ENCODE measurements at places on chromosomes 11 and 22. TPM values are rescaled to one million over a fixed set of nuclear protein-coding genes. Genes with fewer than 3 reads are reported as not detected.
A peak's percentile ranks its signal among the peaks of the same experiment; 100 is the strongest.

The DNAJB13 gene
- total RNA-seq = not detected

The RAB1B gene
- total RNA-seq = 114 TPM

The VPREB1 gene
- total RNA-seq = not detected

The OR5L1 gene
- not detected for total RNA-seq

The OR5M11 gene
- total RNA-seq = not detected

The P2RY2 gene
- total RNA-seq = 22.5 TPM

The INS gene
- total RNA-seq = not detected

The PHOX2A gene
- not detected for total RNA-seq

The SCUBE1 gene
- total RNA-seq = 0.24 TPM

The NXPE2 gene
- total RNA-seq = not detected

The KRTAP5-10 gene
- not detected for total RNA-seq

The LMNTD2 gene
- total RNA-seq = 0.22 TPM

The DPAGT1 gene
- 18.2 TPM for total RNA-seq

The OR51B5 gene
- not detected for total RNA-seq

The SLC22A8 gene
- total RNA-seq = not detected

The USH1C gene
- total RNA-seq = 0.78 TPM

The APOBEC3C gene
- 24.9 TPM for total RNA-seq

The NAALAD2 gene
- 1.2 TPM for total RNA-seq

The PLEKHA7 gene
- 16.2 TPM for total RNA-seq

GRCh38 chr11:17762309-17762974 is 27.9 kb downstream of the KCNC1 start:
- peak; percentile 21 for DNase-seq

DNA sequence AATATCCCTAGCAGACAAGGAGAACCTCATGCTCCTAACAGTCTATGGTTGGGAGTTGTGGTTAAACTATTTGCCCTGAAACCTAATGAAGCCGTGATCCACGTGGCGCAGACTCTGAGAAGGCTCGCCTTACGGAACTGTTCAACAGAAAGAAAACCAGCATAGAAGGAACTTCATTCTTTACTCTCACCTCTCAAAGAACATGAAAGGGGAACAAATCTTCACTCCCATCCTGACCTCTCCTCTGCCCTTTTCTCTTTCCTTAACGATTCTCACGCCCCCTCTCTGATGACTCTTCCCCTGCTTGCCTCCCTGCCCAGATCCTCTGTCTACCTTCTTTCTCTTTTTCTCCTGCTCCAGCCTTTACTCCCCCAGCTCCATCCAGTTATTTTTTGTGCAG is 54.2 kb downstream of the IRAG1 start:
- no peak for DNase-seq

- DNase-seq = no peak
Measured at GRCh38 chr11:2860636-2861035, 24.9 kb downstream of the CDKN1C start.

- DNase-seq = peak; percentile 64
Measured at GRCh38 chr22:20571531-20572007, 64.2 kb downstream of the MED15 start.

- DNase-seq = no peak
Measured at GRCh38 chr22:17192186-17192585, 27.0 kb downstream of the ADA2 start.

GRCh38 chr11:65166893-65167292 is 3.1 kb upstream of the SPDYC start:
- no peak for DNase-seq

- peak; percentile 93 for DNase-seq
Measured at GRCh38 chr11:62546244-62546928, at the start of gene AHNAK. TSS of gene AHNAK (minus strand) at chr11:62546806. CDS start at chr11:62536098, 10,708 bp downstream.

GRCh38 chr11:6482441-6482840 is 1.1 kb downstream of the TIMM10B start:
- no peak for DNase-seq

GRCh38 chr22:24420072-24420976 is 7.1 kb upstream of the ADORA2A start:
- peak; percentile 44 for DNase-seq

DNA sequence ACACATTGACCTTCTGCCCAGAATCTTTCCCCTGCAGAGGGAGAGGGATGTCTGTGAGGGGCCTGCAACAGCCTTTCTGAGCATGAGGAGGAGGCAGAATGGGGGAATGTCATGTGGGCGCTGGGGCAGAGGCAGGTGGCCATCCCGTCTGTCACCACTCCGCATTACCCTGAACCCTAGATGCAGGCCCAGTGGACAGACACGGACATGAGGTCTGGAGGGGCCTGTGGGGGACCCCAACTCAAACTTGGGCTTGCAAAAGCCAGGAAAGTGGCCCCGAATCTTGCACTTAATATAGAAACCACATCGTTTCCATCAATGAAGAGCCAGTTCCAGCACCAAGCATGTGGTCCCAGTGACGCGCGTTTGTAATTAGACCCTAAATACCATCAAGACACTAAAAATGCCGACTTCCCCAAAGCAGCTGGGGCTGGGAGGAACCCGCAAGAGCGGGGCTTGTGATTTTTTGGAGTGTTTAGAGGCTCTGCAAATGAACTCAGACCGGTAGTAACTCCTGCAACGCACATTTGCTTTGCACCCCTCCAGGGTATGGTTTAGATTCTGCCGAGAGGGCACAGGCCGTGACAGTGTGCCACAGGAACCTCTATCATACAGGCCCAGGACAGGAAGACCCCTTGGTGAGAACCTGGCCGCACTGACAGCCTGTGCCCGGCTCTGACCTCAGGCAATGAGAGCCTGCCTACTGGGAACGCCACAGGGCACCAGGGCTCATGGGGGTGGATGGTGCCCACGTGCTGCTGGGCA is 109.3 kb downstream of the CTTN start:
- DNase-seq = peak; percentile 3

DNA sequence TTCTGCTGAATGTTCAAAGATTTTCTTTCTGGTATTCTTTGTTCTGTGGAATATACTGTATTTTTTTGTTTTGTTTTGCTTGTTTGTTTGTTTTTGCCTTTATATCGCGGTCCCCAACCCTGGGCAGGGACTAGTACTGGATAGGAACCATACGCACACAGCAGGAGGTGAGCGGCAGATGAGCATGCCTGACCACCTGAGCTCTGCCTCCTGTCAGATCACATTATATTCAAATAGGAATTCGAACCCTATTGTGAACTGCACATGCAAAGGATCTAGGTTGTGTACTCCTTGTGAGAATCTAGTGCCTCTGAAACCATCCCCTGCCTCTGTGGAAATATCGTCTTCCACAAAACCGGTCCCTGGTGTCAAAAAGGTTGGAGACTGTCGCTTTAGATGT is 83.3 kb upstream of the ANO3 start:
- no peak for DNase-seq

DNA sequence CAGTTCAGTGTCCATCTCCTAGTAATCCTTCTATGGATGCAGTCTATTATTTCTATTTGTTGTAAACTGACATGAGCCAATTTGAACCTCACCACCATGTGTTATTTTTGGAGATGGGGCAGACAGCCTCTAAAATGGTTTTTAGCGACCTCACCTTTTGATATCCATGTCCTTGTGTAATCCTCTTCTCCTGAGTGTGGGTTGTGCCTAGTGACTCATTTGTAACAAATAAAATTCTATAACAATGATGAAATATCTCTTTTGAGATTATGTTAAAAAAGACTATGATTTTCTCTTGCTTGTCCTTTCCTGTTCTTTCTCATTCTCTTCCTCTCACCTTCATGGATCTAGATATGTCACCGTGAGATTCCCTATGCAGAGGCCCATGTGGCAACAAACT is 554.6 kb upstream of the ANO3 start:
- DNase-seq = no peak

DNA sequence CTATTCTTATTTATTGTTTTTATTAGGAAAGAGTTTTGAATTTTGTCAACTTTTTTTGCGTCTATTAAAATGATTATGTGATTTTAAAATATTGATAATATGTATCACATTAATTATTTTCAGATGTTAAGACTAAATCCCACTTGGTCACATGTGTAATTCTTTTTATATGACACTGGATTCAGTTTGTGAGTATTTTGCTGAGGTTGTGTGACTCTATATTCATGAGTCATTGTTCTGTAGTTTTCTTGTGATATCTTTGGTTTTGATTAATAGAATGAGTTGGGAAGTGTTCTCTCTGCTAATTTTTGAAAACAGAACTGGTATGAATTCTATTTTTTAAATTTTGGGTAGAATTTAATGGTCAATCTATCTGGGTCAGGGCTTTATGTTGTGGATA is 317.9 kb downstream of the ETS1 start:
- DNase-seq = no peak

- DNase-seq = no peak
Measured at GRCh38 chr11:134517115-134517514, 105.1 kb upstream of the B3GAT1 start.

DNA sequence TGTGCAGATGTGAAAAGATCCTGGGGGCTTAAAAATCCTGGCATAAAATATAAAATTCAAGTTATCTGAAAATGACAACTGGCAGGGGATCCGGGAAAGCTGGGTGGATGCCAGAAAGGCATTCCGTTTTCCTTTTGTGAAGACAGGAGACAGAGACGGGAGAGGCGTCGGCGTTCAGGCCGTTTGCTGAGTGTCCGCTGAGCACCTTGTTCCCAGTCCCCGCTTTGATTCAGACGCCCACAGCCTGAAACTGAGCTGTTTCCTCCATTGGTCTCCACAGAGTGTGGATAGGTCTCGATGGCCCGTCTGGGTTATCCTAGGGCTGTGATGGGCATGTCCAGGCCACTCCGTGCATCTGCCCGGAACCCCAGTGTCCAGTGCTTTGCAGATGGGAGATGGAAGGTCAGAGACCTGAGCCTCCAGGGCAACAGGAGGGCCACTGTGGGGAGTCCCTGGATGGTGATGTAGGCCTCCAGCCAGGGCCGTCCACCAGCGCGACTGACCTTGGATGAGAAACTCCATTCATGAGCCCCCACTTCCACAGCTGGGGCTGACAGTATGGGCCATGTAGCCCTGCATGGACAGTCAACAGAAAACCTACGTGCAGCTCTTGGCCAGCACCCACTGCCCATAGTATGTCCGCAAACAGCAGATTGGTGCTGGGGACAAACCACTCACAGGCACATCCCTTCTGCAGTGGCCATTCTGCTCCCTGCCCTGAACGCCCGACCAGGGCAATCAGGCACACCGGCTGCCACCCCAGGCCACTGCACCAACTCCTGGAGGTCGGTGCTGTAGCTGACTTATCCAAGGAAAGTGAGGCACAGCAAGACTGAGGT is 11.6 kb downstream of the MRGPRF start:
- peak; percentile 34 for DNase-seq

DNA sequence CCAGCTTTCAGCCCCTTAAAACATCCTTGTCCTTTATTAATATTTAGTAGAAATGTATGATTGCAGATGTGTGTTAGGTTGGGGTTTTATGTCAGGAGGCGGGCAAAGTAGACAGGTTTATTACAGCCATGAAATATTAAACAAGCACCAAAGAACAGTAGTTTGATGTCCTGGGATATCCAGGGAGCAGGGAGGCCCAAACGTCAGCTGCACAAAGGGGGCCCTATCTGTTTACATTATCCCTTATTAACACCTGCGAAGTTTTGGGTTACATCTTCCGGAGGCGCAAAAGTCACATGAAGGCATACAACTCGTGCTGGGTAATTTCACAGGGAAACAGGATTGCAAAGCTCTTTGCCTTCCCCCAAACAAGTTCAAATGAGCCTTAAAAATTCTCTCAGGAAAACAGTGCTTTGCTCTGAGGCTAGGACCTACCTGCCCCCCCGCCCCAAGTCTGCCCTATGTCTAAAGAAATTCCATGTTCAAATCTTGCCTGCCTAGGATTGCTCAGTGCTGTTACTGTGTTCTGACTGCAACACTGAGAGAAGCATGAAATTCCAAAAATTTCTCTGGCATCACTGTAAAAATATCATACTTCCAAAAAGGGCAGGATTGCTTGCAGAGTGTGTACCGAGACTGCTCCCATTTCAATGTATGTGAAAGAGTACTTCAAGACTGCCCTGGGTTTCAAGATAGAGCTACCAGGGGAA is 8.9 kb downstream of the MN1 start:
- DNase-seq = no peak

DNA sequence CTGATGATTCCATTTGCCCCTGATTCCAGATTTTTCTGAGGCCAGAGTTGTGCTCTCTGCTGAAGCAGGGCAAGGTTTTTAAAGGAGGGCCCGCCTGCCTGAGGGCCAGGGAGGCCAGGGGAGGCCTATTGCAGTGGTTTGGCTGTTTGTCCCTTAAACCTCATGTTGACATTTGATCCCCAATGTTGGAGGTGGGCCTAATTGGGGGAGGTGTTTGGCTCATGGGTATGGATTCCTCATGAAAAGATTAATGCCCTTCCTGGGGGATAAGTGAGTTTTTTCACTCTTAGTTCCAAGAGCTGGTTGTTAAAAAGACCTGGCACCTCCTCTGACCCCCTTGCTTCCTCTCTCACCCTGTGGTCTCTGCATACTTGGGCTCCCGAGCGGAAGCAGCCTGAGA is 9.2 kb downstream of the GAL3ST3 start:
- no peak for DNase-seq

- DNase-seq = no peak
Measured at GRCh38 chr11:130227373-130227772, 67.8 kb downstream of the ST14 start.

GRCh38 chr11:17894929-17895658 is 117.8 kb downstream of the SERGEF start:
- DNase-seq = peak; percentile 47

DNA sequence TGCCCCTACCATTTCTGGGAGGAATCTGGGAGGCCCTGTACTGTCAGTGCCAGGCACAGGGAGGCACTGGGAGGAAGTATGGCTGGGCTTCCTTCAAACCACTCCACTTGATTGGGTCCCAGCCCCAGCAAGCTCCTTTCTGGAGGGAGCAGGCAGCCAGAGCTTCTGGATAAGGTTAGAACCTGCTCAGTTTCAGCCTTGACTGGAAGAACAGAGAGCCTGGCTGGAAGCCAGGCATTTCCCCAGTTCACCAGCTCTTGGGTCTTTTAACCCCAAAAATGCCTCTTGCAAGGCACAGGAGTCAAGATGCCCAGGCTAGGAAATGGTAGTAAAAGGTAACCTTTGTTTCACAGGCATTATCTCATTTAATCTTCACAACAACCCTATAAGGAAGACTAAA is 9.0 kb upstream of the KCTD14 start:
- DNase-seq = no peak

GRCh38 chr11:46668480-46669085 is 31.8 kb downstream of the ARHGAP1 start:
- DNase-seq = no peak

Data from Right ventricle myocardium superior (tissue), 1 donor.